ENCODE measurements at places on chromosomes 13 and 19. TPM values are rescaled to one million over a fixed set of nuclear protein-coding genes. Genes with fewer than 3 reads are reported as not detected.

The TM9SF2 gene
- total RNA-seq = 158 TPM

The KIR2DL1 gene
- total RNA-seq = not detected

The SIGLEC11 gene
- 1.5 TPM for total RNA-seq

The LGALS4 gene
- total RNA-seq = 1,935 TPM

The RFPL4AL1 gene
- total RNA-seq = not detected

The EBI3 gene
- 5.6 TPM for total RNA-seq

The LHB gene
- not detected for total RNA-seq

The ZNF570 gene
- 7.7 TPM for total RNA-seq

The C13orf42 gene
- not detected for total RNA-seq

The CEACAM21 gene
- total RNA-seq = 2.4 TPM

The APOC1 gene
- total RNA-seq = 103 TPM

The MIER2 gene
- 27.9 TPM for total RNA-seq

The PLIN3 gene
- total RNA-seq = 60.2 TPM

The LSR gene
- total RNA-seq = 229 TPM

The AXL gene
- total RNA-seq = 57.3 TPM

The MISP3 gene
- total RNA-seq = 21.6 TPM

The GPR12 gene
- total RNA-seq = not detected

The ATP7B gene
- 54.9 TPM for total RNA-seq
